ENCODE measurements at places on chromosomes 6 and 20. TPM values are rescaled to one million over a fixed set of nuclear protein-coding genes. Genes with fewer than 3 reads are reported as not detected.
A peak's percentile ranks its signal among the peaks of the same experiment; 100 is the strongest.

The ABHD16B gene
- not detected for total RNA-seq

The ENPP5 gene
- 0.22 TPM for total RNA-seq

The CTSA gene
- 328 TPM for total RNA-seq

DNA sequence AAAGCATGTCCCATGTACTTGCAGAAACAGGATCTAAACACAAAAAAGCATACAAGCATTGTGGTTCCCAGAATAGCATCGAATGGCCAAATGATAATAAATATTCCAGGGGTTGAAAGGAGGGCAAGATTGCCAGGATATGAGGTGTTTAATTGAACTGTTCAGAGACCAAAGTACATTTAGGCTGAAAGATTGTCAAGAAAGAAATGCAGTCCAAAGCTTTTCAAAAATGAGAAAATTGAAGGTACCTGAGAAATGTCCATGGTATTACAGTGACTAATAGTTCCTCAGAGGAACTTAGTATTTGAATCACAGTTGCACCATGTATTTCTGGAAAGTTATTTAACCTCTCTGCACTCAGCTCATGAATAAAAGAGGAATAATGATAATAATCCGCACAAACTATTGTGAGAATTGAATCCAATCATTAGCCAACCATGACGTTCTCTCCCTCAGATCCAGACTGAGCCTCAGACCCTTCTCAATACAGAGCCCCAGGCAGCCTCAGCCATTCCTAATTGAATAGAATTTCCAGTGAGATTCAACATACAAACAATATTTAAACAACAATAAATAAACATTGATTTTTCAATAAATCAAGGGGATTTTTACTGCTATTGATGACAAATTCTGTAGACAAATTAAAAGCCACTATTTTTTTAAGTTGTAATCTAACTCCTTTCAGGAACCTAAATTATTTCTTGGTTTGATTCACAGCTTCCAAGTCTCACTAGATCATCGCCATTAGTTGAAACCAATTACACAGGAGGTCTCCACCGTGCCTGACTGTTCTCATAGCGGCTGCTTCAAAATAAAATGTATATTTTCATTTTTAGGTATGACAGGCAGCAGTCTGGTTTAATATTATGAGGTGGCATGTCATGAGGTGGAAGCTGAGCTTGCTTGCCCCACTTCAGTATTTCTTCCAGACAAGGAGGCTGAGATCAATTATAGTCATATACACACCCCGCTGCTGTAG is 144.3 kb upstream of the TENT5A start:
- peak; percentile 54 for DNase-seq

DNA sequence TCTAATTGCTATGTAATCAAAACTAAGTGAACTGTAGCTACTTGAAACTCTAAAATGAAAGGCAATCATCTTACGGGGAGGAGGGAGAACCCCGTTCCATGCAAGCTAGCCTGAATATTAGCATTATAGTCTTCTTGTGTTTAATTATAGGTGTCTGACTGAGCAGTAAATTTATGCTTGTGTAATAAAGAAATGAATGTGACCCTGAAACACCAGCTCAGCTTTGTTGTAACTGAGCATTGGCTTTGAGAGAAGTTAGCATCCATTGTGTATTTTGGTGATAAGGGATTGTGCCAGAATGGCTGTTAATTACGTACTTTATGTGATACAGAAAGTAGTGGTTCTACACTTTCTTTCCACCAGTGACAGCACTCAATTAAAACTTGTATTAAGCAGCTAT is 86.9 kb downstream of the QKI start:
- DNase-seq = no peak

DNA sequence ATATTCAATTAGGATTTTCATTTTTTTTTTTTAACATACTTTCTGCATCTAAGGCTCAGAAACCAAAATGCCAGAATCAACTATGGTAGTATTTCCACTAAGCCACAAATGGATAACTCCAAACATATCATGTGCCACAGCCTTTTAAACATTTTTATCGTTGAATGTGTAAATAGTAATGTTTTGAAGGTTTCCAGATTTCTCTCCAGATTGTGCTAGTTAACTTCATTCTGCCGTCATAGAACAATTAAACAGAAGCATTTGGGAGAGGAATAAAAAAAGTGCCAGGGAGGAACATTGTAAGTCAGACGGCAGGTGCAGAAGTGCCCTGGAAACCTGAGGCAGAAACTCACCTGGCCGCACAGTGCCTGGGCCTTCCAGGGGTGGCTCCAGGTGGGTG is 23.6 kb downstream of the SMOC2 start:
- DNase-seq = no peak

DNA sequence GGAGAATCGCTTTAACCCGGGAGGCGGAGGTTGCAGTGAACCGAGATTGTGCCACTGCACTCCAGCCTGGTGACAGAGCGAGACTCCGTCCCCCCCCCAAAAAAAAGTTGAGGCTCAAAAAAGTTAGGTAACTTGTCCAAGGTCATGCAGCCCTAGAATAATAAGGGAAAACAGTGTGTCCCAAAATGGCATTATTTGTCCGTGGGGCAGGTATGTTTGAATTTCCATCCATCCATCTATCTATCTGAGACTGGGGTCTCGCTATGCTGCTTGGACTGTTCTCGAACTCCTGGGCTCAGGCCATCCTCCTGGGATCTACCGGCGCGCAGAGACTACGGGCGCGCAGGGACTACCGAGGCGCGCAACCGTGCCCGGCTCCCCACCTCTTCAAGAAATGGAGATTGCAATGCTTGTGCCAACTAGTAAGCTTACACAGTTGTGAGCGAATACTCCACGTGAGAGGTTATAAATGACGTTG is 374 bp upstream of the ABCC10 start:
- DNase-seq = no peak
